ENCODE measurements at places on chromosomes 3 and 15.

GRCh38 chr3:42752961-42753360 lies 20.1 kb downstream of the CCDC13 start:
- DNase-seq = no peak

DNA sequence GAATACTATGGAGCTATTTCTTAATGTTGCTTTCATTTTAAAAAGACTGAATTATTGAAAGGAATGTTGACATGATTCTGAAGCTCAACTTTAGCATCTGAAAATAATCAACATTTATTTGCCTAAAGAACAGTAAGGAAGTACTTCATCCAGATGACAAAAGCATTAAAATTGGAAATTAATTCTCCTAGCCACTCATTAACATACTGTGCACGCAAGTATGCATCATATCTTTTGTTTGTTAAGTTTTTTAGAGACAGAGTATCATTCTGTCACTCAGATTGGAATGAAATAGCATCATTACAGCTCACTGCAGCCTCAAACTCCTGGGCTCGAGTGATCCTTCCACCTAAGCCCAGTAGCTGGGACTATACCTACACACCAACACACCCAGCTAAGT lies 632.1 kb upstream of the ALCAM start:
- DNase-seq = no peak

- DNase-seq = no peak
These were observed 99.0 kb upstream of the LIPC start for GRCh38 chr15:58332676-58333400.

DNA sequence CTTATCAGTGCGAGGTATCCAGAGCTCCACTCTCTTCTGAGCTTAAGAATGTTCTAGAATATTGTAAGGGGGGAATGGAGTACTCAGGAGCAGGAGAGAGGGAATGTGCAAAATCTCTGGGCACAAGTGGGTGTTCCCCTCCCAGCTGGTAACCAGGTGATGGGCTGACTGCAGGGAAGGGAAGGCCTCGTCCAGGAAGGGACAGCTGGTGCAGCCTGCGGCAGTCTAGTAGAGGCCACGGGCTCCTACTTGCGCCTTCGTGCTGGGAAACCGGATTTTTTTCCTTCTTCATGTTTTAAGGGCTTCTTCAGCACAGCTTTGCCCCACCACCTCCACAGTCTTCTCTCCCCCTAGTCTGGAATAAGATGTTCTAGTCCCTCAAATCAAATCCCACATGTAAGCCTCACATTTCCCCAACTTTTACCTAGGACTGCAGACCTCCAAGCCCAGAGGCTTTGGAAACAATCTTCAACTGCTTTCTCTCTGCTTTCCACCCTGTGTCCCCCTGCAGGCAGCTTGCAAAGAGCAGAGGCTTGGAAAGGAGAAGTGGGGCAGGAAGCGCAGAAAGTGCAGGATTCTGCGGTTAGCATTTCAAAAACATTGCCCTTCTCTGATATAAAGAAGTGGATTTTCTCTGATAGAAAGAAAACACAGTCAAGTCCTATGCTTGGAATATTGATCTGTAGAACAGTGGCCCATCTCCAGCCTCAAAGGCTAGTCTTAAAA lies 11.9 kb upstream of the CGNL1 start:
- DNase-seq = no peak

- no peak for DNase-seq
These were observed 2.0 kb downstream of the BHLHE40 start for GRCh38 chr3:4981294-4981664.

- no peak for DNase-seq
These were observed 60.8 kb upstream of the ANKRD34C start for GRCh38 chr15:79221696-79222095.

DNA sequence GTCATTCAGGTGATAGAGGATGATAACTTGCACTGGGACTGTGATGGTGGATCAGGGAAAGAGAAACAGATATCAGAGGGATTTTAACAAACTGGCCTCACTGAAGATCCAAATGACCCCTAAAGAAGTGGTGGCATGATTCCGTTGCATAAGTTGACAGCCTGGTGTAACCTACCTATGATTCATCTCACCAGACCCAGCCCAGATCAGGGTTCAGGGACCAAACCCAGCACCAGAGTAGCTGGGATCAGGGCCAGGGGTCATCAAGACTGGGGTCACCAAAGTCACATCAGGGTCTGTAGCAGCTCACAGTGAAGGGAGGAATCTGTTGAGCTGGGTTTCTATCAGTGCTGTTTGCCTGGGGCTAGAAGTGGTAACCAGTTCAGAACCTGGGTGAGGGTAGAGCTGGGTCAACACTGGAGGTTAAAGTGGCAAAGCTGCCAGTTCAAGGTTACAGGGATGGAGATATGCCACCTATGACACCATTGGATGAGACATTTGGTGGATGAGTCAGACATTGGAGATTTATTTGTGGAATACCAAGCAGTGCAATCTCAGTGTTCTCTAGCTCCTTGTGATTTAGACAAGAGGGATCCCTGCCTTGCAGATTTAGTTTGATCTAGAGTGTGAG lies 35.9 kb downstream of the CASR start:
- DNase-seq = no peak

DNA sequence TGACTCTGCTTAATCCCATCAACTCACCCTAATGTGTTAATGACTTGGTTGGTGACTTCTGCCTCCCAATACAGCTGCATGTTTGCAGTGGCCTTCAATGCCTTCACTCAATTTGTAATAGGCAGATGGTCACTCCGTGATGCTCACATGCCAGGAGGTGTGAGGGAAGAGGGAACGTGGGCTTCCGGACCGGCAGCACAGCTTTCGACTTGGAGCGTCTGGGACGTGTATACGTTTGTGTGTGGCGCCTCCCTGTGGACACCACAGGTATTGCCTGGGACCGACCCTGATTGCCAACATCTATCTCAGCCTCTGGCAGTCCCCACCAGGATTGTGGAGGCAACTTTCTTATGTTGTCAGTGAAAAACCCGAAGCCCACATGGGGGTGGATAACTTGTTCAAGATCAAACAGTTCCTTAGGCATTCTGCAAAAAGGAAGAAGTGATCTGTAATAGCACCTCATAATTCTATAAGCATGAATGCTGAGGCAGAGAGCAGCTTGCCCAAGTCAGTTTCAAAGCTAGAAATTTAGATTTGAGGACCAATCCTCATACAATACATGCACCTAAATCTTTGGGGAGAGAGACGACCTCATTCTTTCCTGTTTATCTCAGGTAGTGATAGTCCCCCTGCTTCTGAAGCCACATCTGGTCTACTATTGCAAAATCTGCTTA lies 16.9 kb downstream of the MRPL46 start:
- no peak for DNase-seq

DNA sequence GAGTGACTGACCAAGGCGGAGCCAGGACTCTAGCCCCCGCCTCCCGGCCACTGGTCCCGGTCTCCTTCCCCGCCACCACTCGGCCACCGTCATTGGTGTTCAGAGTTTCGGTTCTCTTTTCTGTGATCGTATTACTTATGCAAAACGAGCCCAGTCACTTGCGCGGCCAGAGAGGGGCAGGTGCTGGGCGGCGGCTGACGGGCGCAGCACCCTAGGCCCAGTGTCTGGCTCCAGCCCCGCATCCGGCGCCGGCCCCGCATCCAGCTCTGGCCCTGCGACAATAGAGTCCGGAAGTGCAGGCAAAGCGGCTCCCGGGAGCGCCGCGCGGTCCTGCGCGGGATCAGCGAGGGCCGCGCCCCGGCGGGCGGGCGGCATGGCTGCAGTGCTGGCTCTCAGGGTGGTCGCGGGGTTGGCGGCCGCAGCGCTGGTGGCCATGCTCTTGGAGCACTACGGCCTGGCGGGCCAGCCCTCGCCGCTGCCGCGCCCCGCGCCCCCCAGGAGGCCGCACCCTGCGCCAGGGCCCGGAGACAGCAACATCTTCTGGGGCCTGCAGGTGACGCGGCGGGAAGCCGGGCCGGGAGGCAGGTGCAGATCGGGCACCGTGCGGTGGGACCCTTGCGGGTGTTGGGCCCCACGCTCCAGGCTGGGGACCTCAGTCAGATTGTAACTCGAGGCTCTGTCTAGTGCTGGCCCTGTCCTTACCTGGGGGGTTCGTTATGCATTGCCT lies at the start of gene TMEM62:
Gene TMEM62, plus strand, starts transcription at position 157 of the 727 bp plus-strand sequence. Its CDS starts 217 bp downstream, at position 374.
- peak; percentile 33 for DNase-seq

DNA sequence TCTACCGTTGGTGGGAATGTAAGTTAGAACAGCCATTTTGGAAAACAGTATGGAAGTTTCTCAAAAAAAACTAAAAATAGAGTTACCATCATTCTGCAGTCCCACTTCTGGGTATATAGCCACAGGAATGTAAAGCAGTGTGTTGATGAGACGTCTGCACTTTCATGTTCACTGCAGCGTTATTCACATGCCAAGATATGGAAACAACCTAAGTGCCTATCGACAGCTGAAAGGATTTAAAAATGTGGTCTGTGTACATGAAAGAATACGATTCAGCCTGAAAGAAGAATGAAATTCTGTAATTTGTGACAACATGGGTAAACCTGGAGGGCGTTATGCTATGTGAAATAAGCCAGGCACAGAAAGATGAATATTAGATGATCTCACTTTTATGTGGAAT lies 157.7 kb downstream of the THSD4 start:
- DNase-seq = no peak

DNA sequence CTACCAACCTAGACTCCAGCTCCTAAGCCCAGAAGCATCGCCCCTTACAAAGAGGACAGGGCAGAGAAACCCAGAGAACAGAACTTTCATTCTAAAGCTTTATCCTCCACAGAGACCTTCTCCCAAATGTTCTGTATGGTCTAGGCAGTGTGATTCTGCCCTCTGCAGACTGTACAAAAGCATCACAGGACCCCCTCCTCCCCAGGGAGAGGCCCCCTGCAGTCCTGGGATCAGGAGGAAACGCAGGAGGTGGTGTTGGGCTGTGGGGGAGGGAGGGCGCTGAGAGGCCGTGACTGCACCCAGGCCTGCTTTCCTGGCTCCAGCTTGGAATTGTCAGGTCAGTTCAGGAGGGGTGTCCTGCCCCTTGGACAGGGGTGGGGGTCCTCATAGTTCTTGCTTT lies 101.3 kb downstream of the DGKG start:
- DNase-seq = no peak

GRCh38 chr3:30658328-30659052 lies 52.1 kb downstream of the TGFBR2 start:
- DNase-seq = no peak

DNA sequence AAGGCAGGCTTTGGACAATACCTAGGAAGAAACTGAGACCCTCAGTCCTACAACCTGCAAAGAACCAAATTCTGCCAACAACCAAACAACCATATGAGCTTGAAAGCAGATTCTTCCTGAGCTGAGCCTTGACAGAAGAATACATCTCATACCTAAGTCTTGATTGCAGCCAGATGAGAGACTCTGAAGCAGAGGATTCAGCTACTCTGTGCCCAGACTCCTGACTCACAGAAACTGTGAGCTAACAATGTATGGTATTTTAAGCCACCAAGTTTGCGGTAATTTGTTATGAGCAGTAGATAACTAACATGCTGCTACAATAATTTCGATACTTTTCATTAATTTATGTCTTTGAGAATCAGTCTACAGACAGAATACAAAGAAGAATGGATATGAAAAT lies 325.1 kb upstream of the CBLB start:
- DNase-seq = no peak

GRCh38 chr3:60186359-60186758 lies 1064.9 kb downstream of the FHIT start:
- DNase-seq = no peak

GRCh38 chr3:39103324-39103693 lies 4.1 kb downstream of the GORASP1 start:
- DNase-seq = no peak

- DNase-seq = no peak
These were observed 76.8 kb downstream of the ATP2B2 start for GRCh38 chr3:10428406-10429091.

- no peak for DNase-seq
These were observed 19.4 kb downstream of the GXYLT2 start for GRCh38 chr3:72907131-72907711.

DNA sequence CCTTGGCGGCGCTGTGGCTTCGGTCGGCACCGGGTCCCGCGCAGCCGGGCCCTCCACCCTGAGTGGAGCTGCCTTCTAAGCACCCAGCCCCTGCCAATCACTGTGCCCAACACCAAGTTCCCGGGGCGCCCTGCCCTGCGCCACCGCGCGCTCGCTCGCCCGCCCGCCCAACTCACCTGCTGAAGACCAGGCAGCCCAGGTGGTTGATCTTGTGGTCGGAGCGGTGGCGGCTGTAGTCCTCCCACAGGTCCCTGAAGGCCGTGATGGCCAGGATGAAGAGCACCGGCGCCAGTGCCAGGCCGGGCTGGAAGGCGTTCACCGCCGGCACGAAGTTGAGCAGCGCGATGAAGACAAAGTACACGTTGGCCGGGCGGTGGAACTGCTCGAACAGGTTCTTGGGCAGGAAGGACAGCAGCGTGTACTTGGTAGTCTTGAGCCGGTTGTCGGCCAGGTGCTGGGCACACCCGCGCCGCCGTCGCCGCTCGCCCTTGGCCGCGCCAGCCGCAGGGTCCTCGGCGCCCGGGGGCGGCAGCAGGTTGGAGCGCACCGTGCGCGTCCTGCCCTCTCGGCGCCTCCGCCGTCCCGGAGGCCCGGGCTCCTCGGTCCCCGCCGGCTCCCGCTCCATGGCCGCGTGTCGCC lies 536 bp downstream of the ATP10A start:
- peak; percentile 31 for DNase-seq

DNA sequence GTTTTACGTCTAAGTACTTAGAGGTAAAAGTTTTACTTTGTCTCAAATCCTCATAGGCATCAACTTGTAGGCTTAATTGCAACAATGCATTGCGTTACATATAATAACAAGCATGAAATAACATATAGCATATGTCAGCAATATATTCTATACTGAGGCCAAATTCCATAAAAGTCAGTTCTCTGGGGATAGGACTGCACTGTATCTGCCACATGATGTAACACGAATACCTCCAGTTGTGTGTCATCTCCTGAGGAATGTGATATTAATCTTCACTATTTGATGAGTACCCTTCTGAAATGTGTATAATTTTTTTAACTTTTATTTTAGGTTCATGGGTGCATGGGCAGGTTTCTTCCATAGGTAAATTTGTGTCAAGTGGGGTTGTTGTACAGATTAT lies 126.4 kb downstream of the IMPG2 start:
- no peak for DNase-seq

- no peak for DNase-seq
These were observed 46.5 kb upstream of the PDE8A start for GRCh38 chr15:84934942-84935729.

- DNase-seq = no peak
These were observed 481.2 kb upstream of the ZNF717 start for GRCh38 chr3:76266511-76266910.
